ENCODE measurements at places on chromosomes 7 and 10.

DNA sequence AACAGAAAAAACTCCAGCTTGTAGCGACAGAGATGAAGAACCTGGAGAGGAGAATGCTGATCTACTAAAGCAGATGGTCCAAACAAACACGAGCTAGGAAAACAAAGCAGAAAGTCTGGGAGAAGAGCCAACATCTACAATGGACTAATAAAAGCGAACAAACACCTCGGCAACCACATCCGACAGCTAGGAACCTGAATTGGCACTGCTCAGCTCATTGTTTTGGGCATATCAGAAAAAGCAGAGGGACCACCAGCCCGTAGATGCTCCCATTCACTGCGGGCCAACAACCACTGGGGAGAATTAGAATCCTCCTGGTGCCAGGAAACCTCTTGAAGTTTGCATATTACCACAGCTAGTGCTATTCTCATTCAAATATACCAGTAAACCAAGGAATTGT lies 204.7 kb downstream of the NXPH1 start:
- DNase-seq, result no peak

DNA sequence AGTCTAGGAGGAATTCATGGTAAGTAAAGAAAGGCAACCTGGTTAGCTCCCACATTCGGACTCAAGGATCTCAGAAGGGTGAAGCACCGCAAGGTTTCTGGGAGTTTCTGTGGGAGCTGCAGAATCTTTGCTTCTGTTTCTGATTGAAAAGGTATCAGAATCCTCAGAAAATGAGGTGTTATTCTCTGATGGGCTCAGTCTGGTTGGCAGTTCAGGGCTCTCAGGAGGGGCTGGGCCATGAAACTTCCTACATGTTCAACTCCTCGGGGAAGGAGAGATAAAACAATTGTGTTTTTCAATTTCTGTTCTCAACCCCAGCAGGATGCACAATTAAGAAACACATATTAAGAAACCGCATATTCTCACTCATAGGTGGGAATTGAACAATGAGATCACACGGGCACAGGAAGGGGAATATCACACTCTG lies 9.1 kb downstream of the OR2A7 start:
- DNase-seq, result no peak

- no peak for DNase-seq
Measured at GRCh38 chr7:128924707-128925588, 12.8 kb upstream of the IRF5 start.

- no peak for DNase-seq
Measured at GRCh38 chr10:51468424-51468823, 231.0 kb downstream of the CSTF2T start.

GRCh38 chr7:101108330-101108857 lies 18.5 kb upstream of the SERPINE1 start:
- peak; percentile 69 for DNase-seq

GRCh38 chr7:17347401-17347800 lies 48.9 kb downstream of the AHR start:
- DNase-seq, result no peak

DNA sequence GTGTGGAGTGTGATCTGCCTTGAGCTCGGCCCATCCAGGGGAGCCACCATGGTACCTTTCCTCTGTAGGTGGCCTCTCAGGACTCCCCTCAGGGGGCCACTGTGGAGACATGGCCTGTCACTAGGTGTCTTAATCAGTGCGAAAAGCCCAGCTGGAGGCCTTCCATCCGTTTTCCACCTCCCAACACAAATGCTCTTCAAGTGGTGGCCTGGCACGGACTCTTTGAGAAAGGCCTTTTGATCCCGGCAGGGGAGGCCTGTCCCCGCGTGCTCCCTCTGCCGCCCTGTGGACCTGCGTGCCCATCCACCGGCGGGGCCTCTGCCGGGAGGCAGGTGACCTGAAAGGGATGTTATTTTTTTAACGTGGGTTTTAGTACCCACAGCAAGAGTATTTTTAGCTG lies 149.5 kb downstream of the RGS10 start:
- DNase-seq, result no peak

DNA sequence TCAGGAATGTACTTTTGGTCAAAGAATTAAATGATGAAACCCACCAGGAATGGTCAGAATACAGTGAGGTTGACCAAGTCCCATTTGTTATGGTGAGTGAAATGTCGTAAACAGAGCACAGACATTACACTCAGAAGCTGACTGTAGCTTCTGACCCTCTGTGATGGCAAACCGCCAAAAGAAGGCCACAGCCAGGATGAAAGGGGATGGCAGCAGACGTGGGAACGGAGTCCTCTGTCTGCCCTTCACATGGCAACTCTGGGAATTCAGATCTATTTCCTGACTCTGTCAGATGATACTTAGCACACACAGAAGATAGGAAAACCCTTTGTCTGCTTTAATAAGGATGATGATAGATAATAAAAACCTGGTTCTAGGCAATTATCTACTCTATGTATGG lies 757.1 kb downstream of the SORCS3 start:
- peak; percentile 43 for DNase-seq

DNA sequence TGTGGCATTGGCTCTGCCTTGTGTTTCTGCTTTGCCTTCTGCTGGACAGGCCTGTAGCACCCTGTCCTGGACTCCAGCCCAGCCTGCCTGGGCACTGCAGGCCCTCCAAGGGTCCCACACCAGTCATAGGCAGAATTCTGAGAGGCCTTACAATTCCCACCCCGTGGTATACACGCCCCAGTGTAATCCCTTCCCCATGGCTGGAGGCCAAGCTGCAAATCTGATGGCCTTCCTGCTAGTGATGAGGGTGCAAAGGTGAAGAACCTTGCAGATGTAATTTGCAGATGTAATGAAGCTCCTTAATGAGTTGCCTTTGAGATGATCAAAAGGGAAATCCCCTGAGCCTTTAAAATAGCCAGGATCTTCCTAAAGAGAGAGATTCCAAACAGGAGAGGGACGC lies 325.1 kb upstream of the ZNF32 start:
- DNase-seq, result no peak

- DNase-seq, result no peak
Measured at GRCh38 chr7:145313551-145313950, 477.7 kb upstream of the TPK1 start.

- DNase-seq, result no peak
Measured at GRCh38 chr7:20193873-20194272, 23.3 kb downstream of the MACC1 start.

GRCh38 chr10:78047314-78047891 lies 13.7 kb downstream of the RPS24 start:
- DNase-seq, result peak; percentile 75

- no peak for DNase-seq
Measured at GRCh38 chr10:7493996-7494395, 83.2 kb upstream of the SFMBT2 start.

GRCh38 chr7:36064676-36065075 lies 88.4 kb upstream of the EEPD1 start:
- DNase-seq, result no peak

DNA sequence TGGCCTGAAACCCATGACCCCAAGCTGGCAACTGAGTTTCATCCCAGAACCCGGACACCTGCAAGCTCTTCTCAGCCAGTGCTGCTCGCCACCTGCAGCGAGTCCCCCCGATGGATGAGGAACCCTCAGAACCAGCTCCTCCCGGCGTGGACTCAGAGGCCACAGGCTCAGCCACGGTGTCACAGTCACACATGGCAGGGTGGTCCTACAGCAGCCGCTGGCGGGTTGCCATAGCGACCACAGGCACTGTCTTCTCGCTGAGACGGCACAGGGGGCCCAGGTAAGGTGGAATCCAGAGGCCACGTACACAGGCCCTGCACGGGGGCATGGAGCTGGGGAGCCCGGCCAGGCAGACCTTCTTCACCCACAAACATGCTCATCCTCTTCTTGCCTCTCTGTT lies 53.4 kb downstream of the DPYSL4 start:
- DNase-seq, result no peak

DNA sequence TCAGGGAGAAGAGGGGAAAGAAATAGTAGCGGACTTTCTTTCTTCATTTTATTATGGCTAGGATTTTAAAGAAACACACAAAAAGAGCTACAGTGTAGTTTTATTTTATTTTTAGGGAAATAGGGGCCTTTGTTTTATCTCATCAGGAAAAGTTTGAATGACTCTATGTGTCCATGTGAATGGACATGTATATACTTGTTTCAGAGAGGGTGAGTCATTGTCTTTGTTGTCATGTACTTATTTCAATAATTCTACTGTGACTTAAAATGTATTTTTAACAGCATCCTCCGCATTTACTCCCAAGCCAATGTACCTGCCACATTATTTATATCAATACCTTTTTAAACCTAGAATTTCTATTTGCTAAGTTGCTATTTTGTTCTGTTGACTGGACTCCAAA lies 569.5 kb downstream of the SORCS3 start:
- DNase-seq, result peak; percentile 3

- DNase-seq, result peak; percentile 5
Measured at GRCh38 chr10:108578258-108578657, 1345.1 kb downstream of the XPNPEP1 start.

- no peak for DNase-seq
Measured at GRCh38 chr10:113616244-113617074, 47.4 kb downstream of the NRAP start.

DNA sequence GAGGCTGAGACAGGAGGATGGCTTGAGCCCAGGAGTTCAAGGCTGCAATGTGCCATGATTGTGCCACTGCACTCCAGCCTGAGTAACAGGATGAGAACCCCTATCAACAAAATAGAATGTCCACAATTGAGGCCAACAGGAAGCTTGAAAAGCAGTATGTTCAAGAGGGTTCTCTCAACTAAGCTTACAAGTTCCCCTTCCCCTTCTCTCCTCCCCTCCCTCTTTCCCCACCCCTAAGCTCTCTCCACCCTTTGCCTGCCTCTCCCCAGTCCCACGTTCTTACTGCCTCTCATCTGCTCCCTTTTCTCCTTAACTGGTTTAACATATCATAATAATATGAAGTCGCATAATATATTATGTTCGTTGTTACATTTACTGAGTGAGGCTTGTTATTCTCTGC lies 35.4 kb downstream of the KIAA1549 start:
- DNase-seq, result no peak

DNA sequence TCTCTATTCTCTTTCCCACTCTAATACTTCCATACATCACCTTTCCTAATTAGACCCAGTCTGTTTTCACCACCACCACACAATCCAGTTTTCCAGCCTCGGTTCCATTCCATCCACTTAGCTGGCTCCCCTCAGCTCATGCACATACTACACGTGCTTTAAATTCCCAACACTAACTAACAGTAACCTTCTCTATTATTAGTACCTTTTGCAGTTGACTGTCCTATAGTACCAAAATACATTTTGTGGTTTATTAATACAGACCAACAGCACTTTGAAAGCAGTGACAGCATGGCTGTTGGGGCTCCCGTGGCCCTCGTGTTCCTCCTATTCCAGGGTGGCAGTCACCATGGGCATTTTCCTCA lies 64.9 kb downstream of the LARP4B start:
- no peak for DNase-seq

- DNase-seq, result peak; percentile 47
Measured at GRCh38 chr7:135673360-135673706, 11.0 kb downstream of the STMP1 start.

DNA sequence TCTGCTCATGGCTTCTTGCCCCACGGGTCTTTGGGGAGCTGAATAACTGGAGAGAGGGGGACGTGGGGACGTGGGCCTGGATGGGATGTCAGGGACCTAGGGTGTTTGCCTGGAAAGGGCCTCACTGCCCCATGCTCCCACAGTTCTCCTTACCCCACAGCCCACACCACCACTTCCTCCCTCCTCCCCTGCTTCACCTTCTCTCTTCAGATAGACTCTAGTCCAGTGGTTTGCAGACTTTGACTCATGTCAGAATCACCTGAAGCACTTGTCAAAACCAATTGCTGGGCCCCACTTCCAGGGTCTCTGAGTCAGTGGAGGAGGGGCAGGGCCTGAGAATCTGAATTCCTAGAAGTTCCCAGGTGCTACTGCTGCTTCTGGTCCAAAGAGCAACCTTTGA lies 327.4 kb downstream of the RPS24 start:
- DNase-seq, result no peak

- DNase-seq, result no peak
Measured at GRCh38 chr10:24495666-24496460, 227.8 kb downstream of the ARHGAP21 start.

DNA sequence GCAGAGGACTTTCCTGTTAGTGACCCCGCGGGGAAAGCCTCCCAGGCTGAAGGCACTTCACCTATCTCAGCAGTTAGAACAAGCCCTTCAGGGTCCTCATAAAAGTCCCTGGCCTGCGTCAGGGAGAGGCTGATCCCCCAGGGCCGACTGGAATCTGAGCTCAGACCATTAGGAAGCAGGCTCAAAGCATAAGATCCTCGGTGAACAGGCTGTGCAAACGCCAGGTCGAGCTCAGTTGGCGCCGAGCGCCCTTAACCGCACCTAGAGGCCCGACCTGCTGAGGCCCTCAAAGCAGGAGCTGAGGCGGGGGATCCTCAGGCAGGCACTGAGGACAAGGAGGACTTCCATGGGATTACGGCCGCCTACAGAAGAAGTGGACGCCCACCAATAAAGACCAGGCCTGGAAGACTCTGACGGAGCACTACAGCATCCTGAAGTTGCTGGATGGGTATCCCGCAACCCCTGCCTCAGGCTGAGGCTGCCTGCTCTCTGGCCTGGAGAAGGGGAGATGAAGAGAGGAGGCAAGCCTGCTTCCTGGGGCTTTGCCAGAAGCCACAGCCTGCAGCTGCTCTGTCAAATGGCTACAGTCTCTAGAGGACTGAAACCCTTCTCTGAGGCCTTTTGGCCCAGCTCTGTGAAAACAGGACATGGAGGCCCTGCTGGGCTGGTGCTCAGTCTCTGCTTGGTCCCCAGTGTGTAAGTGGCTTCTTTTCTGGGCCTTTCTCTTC lies 29.9 kb downstream of the LIPJ start:
- no peak for DNase-seq

GRCh38 chr7:27153526-27153925 lies 1.1 kb upstream of the HOXA3 start:
- DNase-seq, result no peak

GRCh38 chr7:55258631-55259030 lies 106.5 kb upstream of the LANCL2 start:
- no peak for DNase-seq

- DNase-seq, result no peak
Measured at GRCh38 chr10:24703700-24704099, 20.0 kb downstream of the ARHGAP21 start.
